Spinal cord (tissue), 10 donors: ENCODE measurements at places on chromosomes 13 and 19.

DNA sequence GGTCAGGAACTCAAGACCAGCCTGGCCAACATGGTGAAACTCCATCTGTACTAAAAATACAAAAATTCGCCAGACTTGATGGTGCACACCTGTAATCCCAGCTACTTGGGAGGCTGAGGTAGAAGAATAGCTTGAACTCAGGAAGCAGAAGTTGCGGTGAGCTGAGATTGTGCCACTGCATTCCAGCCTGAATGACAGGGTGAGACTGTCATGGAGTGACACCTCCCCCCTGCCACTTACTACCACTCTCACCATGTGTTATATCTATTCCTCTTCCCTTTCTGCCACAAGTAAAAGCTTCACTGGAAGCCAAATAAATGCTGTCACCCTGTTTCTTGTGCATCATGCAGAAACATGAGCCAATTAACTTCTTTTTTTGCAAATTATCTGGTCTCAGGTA is 10.6 kb upstream of the CEACAM4 start:
- no peak for DNase-seq

- DNase-seq = no peak
These were observed 6.5 kb upstream of the CIRBP start for GRCh38 chr19:1262623-1263123.

- DNase-seq = no peak
These were observed 56.6 kb downstream of the TBC1D4 start for GRCh38 chr13:75425216-75426009.

- DNase-seq = no peak
These were observed 7.2 kb downstream of the RPL36 start for GRCh38 chr19:5697022-5697889.
